ENCODE measurements at places on chromosomes 2 and 18.
A peak's percentile ranks its signal among the peaks of the same experiment; 100 is the strongest.

GRCh38 chr2:201633661-201634249 is 9.5 kb downstream of the TMEM237 start:
- DNase-seq: no peak

- no peak for DNase-seq
Observed at GRCh38 chr2:229712136-229712535, 2.2 kb downstream of the DNER start.

- DNase-seq: no peak
Observed at GRCh38 chr2:5022061-5022460, 670.1 kb upstream of the SOX11 start.

- DNase-seq: no peak
Observed at GRCh38 chr2:230748087-230748486, 35.4 kb downstream of the CAB39 start.

- no peak for DNase-seq
Observed at GRCh38 chr2:239257511-239257937, 143.3 kb downstream of the HDAC4 start.

- no peak for DNase-seq
Observed at GRCh38 chr18:44723411-44723810, 42.7 kb downstream of the SETBP1 start.

DNA sequence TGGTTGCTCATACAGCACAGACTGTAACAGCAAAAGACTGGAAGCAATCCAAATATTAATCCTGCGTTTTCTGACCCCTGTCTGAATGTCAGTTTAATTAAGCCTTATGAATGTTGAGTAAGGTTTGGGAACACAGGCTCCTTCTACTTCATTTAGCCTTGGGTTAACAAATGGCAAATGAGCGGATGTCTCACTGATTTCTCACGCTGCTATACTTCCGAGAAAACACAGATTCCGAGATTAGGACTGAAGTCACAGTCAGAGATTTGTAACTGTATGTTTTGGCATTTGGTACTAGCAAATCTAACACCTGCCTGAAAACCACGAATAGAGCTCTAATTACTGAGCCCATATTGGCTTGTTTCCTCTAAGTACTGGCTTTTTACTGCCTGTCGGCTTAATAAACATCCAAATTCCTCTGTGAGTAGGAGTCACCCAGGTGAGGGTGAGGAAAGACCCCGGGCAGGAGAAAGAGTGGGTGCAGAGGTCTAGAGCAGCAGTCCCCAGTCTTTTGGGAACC is 10.6 kb downstream of the MC5R start:
- no peak for DNase-seq

GRCh38 chr2:234139755-234140154 is 89.3 kb downstream of the SPP2 start:
- no peak for DNase-seq

- DNase-seq: no peak
Observed at GRCh38 chr2:176760439-176760838, 452.2 kb upstream of the HNRNPA3 start.

DNA sequence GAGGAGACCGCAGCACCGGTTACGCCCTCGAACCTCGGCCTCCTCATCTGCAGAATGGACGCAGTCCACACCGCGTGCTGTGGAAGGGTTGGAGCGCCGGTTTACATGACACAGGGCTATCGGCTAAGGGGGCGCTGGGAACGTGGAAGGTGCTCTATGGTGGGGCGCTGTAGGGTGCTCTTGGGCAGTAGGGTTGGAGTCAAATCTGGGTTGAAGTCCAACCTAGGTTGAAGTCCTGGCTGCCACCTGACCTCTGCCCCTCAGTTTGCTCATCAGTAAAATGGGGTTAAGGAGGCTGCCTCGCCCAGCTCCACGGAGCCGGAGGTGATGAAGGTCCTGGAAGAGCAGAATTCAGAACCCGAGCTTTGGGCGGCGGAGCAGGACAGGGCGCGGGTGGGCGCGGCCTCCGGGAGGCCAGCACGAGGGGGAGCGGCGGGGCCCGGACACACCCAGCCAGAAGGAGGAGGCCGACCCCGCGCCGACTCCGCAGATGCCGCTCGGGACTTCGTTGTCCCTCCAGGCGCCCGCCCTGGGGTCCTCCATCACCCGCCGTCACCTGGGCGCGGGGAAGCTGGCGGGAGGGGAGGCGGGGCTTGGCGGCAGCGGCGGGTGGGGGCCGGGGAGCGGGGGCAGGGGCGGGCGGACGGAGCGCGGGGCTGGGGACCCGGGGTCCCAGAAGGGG is 558 bp upstream of the GAREM2 start:
- no peak for DNase-seq

- peak; percentile 43 for DNase-seq
Observed at GRCh38 chr18:75915941-75916623, 488.6 kb upstream of the SMIM21 start.

- DNase-seq: no peak
Observed at GRCh38 chr18:66694852-66695251, 91.0 kb upstream of the CDH19 start.

DNA sequence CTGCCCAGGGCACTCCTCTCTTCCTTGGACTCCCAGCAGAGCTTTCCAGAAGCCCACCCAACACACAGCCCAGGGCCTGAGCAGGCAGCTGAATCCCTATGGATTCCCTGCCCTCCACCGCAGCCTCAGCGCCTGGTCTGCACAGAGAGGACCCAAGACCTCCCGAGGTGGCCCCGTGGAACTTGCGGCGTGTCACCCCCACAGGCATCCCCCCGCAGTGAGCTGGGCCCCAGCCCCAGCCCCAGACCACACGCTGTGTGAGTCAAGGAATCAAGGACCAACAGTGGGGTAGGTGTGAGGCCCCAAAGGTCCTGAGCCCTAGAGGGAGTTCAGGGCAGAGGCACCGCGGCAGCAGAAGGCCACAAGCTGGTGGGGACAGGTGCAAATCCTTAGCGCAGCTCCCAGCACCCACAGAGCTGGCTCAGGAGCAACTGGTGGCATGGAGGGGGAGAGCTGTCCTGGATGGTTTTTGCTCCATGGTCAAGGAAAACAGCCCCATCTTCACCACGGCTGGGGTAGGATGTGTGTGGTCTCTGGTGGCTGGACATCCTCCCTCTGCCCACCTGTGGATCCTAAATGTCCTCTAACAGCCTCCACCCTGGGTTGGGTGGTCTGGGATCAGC is 8.5 kb downstream of the HS6ST1 start:
- no peak for DNase-seq

- no peak for DNase-seq
Observed at GRCh38 chr18:75139226-75139911, 69.6 kb downstream of the PTGR3 start.

DNA sequence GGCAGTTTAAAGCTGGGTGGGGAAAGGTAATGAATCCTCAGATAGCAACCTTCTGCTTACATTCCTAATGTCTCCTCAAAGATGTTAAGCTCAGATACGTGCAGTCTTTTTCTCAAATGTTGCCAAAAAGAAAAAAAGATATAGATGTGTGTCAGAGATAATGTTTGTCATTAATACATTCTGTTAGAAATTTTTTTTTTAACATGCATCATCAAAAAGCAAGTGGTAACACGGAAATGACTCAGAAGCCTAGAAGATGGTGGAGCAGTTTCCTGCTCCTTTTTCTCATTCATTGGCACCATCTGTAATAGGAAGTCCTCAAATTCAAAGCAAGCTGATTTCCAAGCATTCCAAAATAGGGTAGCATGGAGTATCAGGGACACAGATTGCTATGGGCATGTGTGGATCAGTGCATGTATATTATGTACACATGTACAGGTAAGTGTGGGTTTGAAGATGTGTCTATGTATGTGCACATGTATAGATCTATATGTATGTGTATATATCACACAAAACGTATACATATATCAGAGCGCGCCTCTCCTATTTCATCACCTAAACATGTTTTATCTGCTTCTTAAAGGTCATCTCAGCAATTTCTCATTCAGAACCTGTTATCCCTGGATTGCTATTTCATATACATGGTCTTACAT is 79.9 kb upstream of the ITGB6 start:
- DNase-seq: no peak

- peak; percentile 47 for DNase-seq
Observed at GRCh38 chr2:8685697-8686358, 4.0 kb downstream of the ID2 start.

DNA sequence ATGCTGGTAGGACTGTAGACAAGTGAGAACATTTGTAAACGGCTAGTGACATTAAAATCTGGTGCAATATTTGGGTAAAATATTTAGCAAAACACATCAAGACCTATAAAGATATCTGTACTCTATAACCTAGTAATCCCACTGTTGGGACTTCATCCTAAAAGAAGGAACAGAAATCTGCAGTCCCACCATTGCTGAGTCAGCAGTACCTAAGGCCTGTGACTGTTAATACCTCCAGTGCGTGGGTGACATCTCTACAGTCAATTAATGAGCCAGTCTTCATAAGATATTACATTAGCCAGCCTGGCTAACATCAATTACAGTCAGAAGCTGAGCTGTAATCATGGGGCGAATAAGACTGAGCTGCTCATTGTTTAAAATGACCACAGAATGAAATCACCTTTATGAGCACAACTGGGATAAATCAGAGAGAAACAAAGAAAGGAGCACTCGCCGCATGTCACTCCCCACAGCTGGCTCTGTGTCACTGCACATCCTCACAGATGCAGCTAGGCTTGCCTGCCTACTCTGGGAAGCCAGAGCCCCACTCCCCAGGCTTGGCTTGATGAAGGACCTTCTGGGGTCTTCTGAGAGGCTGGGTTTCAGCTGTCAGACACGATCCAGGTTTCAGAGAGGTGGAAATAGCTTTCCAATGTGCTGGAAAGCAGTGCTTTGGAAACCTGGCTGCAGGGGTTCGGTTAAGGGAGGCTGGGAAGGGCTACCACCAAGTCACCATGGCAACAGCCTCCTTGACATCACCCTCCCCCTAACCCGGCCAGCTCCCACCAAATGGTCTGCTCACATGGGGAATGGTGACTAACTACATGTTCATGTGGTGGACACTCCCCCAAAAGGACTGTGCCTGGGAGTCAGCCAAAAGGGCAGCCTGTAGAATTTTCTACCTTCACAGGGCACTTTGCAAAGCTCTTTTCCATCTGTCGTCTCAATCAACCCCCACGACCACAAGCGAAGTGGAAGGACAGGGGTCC is 145.0 kb downstream of the ZBTB7C start:
- no peak for DNase-seq

- no peak for DNase-seq
Observed at GRCh38 chr2:197266477-197266876, 44.1 kb downstream of the ANKRD44 start.

- peak; percentile 28 for DNase-seq
Observed at GRCh38 chr2:160752475-160753330, 259.1 kb upstream of the RBMS1 start.

- no peak for DNase-seq
Observed at GRCh38 chr2:240739797-240740196, 48.1 kb downstream of the AQP12A start.

DNA sequence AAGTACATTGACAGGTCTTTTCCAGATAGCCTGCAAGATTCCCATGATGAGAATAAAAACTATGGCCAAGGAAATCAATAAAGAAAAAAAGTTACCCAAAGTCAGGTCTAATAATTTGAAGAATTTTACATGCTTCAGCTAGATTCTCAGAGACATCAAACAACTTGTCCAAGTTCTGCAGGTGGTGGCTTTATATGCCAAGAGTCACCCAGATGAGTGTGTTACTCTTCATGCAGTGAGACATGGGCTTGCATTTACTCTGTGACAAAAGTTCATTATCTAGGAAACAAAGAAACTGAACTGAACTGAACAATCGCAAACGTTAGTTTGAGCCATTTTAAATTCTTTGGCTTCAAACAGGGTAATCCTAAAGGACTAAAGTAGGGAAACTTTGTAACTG is 548.5 kb upstream of the SYT4 start:
- DNase-seq: no peak

DNA sequence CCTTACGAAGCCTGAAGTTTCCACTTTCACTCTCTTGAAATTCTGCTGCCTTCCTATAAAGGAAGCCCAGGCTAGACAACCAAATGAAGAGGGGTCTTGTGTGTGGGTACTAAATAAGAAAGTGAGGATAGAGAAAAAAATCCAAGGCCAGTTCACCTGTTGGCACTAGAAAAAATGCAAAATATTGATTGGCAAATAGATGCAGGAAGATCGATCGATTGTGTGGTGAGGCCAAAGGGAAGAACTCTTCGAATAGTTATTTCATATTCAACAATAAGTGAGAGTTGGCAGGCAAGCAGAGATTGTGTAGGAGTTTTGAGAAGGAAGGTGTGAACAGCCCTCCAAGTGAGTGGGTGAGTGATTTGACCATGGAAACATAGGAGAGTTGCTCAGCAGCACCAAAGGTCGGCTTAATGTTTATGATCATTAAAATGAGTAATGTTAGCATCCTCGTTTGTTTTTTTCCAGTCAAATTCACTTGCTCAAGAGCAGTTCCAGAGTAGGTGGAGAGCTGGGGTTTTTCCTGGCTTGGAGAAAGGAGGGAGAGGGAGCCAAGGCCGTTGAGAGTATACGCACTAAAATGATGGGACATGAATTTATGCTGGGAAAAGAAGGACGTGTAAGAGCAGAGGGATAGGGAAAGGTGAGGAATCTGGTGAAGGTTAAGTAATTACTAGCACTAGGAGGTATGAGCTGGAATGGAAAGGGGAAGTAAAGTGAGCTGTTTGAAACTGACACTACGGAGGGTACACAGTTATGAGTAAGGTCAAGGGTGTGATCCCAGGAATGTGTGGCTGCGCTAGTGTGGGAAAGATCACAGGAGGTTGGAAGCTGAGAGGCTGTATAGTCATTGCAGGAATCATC is 1.1 kb upstream of the NAPG start:
- no peak for DNase-seq

DNA sequence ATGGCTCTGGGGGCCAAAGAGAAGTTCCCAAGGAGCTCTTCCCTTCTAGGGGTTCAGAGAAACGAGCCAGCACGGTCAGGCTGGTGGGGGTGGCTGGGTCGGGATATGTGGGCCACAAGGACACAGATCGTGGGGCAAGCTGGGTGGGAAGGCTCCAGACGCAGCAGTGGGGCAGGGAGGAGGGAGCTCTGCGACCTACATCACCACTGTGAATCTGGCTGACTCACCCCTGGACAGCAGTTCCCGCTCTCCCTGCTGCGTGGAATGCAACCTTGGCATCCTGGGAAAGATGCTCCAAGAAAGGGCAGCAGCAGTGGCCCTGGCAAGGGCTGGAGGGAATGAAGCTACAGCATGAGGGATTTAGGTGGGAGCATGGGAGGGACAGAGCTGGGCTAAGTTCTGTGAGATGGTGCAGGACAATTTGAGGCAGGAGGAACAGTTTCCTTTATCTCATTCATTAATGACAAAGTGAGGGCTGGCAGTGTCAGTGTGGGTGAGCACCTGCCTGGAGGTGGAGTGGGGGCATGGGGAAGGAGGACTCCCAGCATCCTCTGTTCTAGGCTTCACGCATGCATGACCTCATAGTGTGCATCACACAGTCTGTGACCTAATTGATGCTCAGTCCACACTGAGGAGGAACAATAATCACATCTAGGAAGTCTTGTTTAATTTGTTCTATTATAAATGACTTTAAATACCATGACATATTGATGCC is 25.0 kb downstream of the CELF4 start:
- DNase-seq: no peak
